ENCODE measurements at places on chromosomes 6 and 20.

DNA sequence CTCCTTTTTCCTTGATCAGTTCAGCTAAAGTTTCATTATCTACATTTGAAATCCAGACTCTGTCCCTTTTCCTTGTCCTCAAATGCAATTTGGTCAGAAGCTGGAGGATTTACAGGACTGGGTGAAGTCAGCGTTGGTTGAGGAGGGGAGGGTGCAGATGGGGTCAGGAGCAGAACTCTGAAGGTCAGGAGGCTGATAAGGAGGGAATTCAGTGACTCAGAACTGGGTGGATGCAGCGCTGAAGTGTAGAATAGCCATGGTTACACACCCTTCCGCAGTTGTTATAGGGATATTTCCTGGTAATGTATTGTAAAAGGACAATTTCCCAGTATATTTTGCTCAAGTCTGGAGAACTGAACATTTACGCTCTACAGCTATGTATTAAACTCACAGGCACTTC lies 133.1 kb upstream of the FOXA2 start:
- DNase-seq = no peak

DNA sequence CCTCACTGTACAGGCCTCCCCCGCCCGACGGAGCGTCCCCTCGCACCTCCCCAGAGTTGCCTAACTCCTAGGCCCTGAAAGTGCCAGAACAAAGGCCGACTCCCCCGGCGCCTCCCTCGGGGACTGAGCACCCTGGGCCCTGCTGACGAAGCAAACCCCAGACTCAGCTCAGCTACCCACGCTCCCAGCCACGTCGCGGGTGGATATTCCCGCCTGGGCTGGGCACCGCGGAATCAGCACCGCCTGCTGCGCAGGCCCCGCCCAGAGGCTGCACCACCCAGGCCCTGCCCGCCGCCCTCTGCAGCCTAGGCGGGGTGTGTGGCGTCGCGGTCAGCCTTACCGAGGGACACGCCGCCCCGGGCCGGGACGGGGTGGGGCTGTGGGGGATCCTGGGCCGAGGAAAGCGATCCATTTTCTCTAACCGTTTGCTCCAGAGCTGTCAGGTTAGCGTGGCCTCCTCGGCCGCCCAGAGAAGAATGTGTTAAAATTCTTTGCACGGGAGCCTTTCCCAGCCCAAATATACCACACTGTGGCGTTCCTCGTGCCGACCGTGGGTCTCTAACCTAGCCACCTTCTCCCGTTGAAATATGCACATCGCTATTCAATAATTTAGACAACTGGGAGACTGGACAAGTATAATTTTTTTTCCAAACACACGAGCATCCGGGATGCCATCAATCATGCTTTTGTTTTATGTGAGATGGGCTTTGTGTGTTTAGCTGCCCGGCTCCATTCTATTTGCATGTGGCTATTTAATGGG lies 31.4 kb downstream of the TFAP2A start:
- no peak for DNase-seq

DNA sequence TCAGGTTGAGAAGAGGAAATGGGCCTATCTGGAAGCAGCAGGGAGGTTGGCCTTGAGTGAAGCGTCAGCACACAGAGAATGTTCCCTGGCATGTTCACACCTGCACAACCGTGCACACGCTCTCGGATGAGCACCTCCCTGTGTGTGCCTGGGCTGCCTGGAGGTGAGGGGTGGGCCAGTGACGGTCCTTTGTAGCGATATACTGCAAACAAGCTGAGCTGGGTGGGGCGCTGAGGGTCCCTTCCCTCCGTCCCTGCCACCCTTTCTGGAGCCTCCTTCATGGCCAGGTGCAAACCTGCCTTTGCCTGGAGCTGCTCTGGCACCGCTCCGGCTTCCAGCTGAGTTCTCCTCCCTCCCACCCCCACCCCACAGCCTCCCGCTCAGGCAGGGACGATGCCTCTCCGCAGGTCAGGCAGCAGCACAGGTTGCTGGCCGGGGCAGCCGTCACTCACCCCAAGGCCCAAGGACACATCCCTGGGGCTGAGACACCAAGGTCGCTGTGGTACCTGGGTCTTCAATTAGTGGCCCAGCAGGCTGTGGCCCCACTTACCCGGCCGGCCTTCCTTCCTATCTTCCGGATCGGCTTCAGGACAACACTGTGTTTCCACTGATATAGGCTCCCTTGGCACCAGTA lies 111.6 kb downstream of the ERMARD start:
- no peak for DNase-seq

- no peak for DNase-seq
These were observed 107.4 kb downstream of the RPP40 start for GRCh38 chr6:4896401-4896800.

- DNase-seq = no peak
These were observed 4.3 kb upstream of the AKIRIN2 start for GRCh38 chr6:87706187-87706966.

DNA sequence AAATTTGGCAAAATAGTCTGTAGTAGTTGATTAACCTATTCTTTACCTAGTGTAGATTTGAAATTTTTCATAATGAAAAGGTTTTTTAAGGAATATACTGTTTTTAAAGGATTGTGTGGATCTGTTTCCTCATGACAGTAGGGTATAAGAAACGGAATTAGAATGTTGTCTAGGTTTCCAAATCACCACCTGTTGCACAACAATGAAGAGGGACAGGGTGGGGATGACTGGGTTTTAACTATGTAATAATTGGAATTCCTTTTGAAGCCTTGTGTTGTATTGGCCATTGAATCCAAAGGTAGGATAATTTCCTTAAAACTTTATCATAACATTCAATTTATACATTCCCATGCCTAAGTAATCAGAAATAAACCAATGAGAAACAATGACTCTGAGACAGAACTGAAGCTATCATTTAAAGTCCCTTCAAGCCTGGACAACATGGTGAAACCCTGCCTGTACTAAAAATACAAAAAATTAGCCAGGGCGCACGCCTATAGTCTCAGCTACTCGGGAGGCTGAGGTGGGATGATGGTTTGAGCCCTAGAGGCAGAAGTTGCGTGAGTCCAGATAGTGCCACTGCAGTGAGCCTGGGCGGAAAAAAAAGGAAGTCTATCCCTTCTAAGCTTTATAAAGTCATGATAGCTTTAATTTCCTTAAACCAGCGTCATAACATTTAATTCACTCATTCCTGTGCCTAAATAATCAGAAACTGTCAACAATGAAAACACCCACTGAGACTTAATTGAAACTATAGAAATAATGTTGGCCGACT lies 18.3 kb upstream of the SLC17A5 start:
- no peak for DNase-seq

DNA sequence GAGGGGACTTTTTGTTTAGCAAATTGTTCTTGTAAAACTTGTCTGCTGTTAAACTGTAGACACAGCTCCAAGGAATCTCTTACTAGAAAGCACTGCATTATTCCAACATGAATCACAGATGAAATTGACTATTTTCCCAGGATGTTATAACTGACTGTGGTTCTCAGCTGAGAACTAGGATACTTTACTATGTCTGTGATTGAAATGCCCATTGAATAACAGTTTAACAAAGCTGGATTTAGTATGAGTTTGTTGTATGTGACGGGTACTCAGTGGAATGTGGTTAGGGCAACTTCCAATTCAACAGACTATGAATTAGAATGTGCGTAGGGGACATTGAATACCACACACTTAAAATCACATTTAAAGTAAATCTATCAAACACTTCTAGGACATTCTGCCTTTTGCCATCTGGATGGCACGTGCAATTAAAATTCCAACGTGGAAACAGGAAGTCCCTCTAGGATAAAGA lies 193.4 kb upstream of the PREP start:
- DNase-seq = no peak

DNA sequence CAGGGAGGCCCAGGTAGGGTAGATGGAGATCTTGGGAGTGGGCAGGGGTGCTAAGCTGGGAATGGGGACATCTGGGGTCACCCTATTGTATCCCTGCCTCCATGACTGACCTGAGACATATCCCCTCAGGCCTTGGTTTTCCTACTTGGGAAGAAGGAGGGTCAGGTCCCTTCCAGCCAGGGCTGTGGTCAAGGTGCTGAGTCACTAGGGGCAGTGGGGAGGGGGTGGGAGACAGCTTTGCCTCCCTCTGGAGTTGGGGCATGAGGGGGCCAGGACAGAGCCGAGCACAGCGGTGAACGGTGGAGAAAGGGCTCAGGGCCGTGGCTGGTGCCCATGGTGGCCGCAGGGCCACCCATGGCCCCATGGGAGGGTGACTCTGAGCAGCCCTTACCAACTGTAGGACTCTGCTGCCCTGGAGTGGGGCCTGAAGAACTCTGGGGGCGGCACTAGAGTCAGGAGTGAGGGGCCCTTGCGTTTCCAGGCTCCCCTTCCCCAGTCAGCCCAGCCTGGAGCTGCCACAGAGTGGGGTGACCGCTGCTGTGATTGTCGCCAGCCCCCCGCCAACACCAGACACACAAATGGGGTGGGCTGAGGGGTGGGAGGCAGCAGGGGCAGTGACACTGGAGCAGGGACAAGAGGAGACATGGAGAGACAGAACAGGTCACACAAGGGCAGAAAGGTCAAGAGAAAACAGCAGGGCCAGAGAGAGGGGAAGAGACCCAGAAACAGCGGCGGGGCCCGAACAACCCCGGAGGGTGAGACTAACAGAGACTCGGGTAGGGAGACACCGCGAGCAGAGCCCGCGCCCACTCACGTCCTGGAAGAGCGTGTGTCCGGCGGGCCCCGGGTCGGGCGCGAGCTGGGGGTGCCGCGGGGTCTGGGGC lies 576 bp downstream of the NECAB3 start:
- no peak for DNase-seq

GRCh38 chr6:87982134-87982533 lies 65.5 kb upstream of the SPACA1 start:
- DNase-seq = no peak

DNA sequence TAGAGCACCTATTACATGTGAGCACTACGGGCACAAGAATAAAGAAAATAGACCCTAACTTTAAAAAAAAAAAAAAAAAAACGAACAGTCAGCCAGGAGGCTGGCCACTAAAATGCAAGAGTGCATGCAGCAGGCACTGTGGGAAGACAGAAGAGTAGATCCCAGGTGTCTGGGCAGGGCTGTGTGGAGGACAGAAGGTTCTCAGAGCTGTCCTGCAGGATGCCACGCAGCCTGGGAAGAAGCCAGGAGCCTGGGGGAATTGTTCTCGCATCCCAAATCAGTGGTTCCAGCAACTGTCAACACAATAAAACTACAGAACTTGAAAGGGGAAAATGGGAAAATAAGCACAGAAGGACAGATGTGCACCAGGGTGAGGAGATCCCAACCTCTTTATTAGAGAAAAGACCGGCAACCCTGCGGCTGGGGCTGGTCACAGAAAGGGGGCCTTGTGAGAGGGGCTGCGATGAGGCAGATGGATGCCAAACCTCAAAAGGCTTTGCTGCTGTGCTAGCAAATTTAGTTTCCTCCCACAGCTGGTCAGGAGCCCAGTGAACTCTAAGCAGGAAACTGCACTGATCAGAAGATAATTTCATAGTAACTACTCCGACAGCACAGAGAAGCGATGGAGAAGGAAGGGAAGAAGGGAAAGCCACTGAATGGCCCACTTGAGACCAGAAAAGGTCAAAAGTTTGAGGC lies 30.9 kb downstream of the MAP3K5 start:
- no peak for DNase-seq

DNA sequence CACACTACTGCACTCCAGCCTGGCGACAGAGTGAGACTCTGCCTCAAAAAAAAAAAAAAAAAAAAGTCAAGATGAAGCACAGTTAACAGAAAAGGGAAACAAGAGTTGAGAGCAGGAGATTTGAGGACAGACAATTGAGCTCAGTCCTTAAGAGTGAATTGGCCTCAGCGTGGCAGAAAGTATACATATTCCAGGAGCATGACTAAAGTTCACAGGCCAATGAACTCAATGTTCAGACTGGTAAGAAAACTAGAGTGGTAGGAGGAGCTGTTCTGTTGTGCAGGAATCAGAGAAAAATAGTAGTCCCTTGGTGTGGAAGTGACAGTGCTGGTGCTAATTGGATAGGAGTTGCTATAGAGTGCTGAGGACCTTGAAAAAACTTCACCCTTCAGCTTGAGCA lies 60.0 kb downstream of the NRN1 start:
- DNase-seq = no peak

DNA sequence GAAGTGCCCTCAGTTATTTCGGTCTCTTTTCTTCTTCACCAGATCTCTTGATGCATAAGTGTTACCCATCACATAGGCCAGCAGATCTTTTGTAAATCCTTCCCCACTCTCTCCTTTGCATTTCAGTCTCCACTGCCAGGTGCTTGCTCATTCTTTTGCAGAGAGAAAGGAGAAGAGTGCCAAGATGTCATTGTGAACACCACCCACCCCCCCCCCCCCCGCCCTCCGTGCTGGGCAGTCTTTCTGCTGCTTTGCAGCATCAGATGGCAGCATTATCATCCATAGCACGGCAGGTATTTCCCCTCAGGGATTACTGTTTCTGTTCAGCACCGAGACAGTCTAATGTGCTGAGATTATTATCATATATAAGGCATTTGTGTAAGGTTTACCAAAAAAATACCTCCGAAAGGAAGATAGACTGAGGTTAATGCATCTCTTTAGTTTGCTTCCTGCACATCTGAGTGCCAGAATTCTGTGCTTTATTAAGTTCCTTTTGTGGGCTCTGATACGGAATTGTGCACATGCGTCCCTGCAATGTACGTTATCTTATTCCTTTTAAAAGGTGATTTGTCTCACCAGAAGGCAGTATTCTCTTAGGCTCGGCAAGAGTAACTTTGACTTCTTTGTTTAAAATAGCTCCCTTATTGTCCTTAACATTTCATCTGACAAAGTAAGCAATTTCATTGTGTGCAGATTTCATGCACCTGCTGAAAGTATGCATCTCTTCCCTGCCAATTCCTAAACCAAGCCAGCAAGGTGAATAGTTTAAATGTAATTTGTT lies 128.8 kb downstream of the PHACTR1 start:
- DNase-seq = no peak

GRCh38 chr6:155188707-155189496 lies 74.9 kb upstream of the CLDN20 start:
- DNase-seq = no peak

DNA sequence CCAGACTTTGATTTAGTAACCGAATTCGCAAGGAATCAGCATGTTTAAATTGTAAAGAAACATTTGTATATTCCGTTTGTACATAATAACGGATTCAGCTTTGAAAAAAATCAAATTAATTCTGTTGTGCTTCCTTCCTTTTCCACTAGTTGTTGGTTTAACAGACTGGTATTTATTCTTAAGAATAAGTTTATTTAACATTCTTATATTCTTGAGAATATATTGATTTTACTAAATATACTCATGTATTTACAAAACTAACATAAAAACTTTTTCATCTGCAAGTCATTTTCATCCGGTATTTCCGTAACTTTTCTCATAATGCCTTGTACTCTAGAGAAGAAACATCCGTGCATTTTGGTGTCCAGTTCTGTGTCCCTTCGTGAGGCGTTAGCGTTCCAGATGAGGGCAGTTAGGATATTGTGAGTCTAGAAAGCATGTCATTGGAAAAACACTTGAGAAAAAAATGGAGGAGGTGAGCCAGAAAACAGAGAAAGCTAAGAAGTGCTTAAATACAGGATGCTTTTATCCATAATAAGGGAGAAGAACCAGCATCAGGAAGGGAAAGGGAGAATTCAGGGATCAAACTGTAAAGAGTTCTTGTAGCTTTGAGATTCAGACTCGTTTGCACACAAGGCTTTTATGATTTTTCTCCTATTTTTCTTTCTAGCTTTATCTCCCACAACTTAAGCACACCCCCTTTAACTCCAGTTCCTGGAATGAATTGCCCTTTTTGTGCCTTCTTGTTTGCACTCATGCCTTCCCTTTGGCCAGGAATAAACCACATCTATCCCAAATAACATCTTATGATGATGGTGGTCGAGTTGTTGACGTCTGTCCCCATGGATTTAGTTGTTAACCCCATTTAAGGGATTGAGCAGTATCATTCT lies 1.8 kb downstream of the WRNIP1 start:
- DNase-seq = no peak
